Progenitor cell of endocrine pancreas (in vitro differentiated cells): ENCODE measurements at places on chromosomes 2 and 18.

GRCh38 chr2:25328152-25329085, 13.3 kb downstream of the DNMT3A start:
- H3K27ac ChIP-seq, result no peak overlapping the region
- H3K36me3 ChIP-seq, result peaks cover 19% of the 10 kb centered on the region
- H3K27me3 ChIP-seq, result no peaks in the 10 kb centered on the region
- H3K4me1 ChIP-seq, result peaks cover 7% of the 10 kb centered on the region

- peaks cover 4% of the 10 kb centered on the region for H3K4me1 ChIP-seq
- peaks cover under 1% of the 10 kb centered on the region for H3K27me3 ChIP-seq
- H3K27ac ChIP-seq, result no peak overlapping the region
- no peak for DNase-seq
These were observed 232.1 kb downstream of the RBM43 start for GRCh38 chr2:151029406-151030157.

- DNase-seq, result no peak
- H3K4me1 ChIP-seq, result peaks cover 5% of the 10 kb centered on the region
- H3K4me3 ChIP-seq, result no peak overlapping the region
- H3K36me3 ChIP-seq, result peaks cover 2% of the 10 kb centered on the region
- peaks cover 100% of the 10 kb centered on the region for H3K27me3 ChIP-seq
These were observed 4.4 kb upstream of the PAX3 start for GRCh38 chr2:222303045-222303827.

DNA sequence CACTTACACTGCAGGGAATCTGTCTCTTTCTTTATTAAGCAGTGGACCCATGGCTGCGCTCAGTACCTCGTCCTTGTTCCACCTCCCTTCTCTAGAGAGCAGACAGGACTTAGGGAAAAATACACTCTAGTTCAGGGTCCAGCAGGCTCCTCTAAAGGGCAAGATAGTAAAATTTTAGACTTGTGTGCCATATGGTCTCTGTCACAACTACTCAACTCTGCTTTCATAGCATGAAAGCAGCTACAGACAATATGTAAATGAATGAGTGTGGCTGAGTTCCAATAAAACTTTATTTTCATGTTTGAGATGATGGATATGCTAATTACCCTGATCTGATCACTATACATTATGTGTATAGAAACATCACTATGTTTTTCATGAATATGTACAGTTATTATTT, 163.1 kb downstream of the BABAM2 start:
- DNase-seq, result no peak
- no peak overlapping the region for H3K27ac ChIP-seq
- no peaks in the 10 kb centered on the region for H3K27me3 ChIP-seq

GRCh38 chr18:35497027-35497369, 762 bp downstream of the INO80C start:
- H3K27ac ChIP-seq, result peak overlapping the region; percentile 99
- H3K36me3 ChIP-seq, result no peaks in the 10 kb centered on the region
- peaks cover 6% of the 10 kb centered on the region for H3K27me3 ChIP-seq
- no peak for DNase-seq
- H3K4me1 ChIP-seq, result peaks cover 8% of the 10 kb centered on the region

DNA sequence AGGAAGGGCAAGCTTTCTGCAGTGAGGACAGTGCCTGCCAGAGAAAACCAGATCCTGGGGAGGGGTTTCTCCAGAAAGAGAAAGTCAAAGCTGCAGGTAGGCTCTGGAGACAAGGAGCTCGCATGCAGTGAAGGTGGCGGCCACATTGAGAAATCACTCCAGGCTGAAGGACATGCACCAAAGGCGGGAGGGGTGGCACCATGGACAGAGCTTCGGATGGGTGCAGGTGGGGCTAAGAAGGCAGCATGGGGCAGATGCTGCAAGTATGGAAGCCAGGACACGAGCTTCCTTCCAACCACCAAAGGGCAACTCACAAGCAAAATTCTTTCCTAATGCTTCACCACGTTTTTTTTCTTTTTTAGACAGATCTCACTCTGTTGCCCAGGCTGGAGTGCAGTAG, 104.4 kb upstream of the SLC35G4 start:
- peaks cover 24% of the 10 kb centered on the region for H3K4me1 ChIP-seq
- DNase-seq, result no peak
- no peak overlapping the region for H3K4me3 ChIP-seq
- H3K27me3 ChIP-seq, result peaks cover 4% of the 10 kb centered on the region
- no peak overlapping the region for H3K27ac ChIP-seq
- no peaks in the 10 kb centered on the region for H3K36me3 ChIP-seq

GRCh38 chr2:43328133-43328532, 101.7 kb upstream of the ZFP36L2 start:
- peaks cover 4% of the 10 kb centered on the region for H3K27me3 ChIP-seq
- H3K36me3 ChIP-seq, result peaks cover 3% of the 10 kb centered on the region
- no peak overlapping the region for H3K4me3 ChIP-seq

DNA sequence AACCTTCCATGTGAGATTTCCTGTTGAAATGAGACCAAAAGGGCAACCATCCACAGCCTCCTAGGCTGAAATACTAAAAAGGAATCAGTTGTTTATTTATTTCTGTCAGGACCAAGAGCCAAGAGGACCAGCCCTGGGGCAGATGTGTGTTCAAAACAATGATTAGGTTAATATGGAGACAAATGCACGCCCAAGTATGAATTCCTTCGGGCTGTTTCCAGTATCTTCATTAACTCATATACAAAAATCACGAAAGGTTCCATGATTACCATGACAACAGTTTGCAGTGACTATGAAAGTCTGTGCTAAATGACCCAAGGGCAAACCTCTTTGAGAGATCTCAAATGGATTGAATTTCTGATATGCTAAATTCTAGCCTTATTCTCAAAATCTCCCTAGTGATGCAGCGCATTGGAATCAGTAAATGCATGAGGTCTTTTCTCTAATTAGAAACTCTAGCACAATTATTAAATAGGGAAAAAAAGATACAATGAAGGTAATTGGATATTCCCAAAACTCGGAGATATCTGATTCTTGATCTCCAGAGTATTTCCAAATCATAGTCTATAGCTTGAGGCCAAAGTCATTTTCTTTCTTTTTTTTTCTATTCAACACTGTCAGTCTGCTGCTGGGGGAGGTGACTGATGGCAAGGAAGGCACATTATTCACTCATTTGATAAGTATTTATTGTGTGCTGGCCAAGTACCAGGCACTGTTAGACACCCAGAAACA, 35.6 kb downstream of the VIT start:
- H3K4me3 ChIP-seq, result no peak overlapping the region
- no peak overlapping the region for H3K27ac ChIP-seq
- no peaks in the 10 kb centered on the region for H3K27me3 ChIP-seq
- DNase-seq, result no peak

DNA sequence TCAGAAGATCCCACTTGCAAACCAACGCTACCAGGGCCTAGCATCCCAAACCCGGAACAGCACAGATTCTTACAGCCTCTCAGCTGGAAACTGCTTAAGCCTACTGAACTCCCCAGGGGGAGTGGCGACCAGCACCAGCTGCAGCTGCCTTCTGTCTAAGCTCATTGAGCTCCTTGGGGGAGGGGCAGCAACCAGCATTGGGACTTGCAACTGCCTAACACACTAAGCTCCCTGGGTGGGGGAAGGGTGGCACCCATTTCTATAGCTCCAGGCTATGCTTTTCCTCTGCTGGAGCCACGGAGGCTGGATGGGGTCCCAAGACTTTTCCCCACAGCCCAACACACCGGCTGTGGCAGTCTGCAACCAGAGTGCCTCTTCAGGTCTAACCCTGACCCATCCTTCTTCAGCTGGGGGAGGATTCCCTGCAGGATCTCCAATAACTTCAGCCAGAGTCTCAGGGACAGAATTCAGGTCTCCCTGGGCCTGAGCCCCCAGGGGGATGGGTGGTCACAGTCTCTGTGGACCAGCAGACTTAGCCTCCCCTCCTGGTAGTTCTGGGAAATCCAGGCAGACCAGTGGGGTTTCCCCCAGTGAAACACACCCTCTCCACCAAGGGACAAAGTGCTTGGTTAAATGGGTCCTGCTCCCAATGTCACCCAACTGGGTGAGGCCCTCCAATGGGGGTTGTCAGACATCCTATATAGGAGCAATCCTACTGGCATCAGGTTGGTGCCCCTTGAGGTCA, 45.9 kb upstream of the ITGA4 start:
- H3K27me3 ChIP-seq, result peaks cover 5% of the 10 kb centered on the region
- H3K4me1 ChIP-seq, result no peaks in the 10 kb centered on the region
- H3K27ac ChIP-seq, result no peak overlapping the region
- no peaks in the 10 kb centered on the region for H3K36me3 ChIP-seq
